ENCODE measurements at places on chromosomes 4 and X.

DNA sequence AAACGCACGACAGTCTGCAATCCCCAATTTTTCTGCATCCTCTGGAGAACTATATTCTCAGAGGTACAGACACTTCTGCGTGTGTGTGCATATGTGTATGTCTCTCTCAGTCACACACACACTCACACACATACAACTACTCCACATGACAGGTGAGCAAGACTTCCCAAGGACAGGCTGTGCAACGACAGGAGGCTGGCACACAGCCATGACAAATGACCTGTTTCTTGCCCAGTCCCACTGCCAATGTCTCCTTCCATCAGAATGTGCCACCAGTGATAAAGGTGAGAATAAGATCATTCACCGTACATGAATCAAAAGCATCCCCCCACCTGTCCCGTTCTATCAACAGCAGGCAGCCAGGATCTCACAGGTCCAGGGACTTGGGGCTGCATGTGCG is 52.4 kb downstream of the PPP2R2C start:
- DNase-seq: no peak

GRCh38 chr4:140149846-140150635 is 3.9 kb downstream of the MAML3 start:
- DNase-seq: peak; percentile 25

- DNase-seq: no peak
Measured at GRCh38 chrX:19752043-19752442, 135.4 kb downstream of the SH3KBP1 start.

DNA sequence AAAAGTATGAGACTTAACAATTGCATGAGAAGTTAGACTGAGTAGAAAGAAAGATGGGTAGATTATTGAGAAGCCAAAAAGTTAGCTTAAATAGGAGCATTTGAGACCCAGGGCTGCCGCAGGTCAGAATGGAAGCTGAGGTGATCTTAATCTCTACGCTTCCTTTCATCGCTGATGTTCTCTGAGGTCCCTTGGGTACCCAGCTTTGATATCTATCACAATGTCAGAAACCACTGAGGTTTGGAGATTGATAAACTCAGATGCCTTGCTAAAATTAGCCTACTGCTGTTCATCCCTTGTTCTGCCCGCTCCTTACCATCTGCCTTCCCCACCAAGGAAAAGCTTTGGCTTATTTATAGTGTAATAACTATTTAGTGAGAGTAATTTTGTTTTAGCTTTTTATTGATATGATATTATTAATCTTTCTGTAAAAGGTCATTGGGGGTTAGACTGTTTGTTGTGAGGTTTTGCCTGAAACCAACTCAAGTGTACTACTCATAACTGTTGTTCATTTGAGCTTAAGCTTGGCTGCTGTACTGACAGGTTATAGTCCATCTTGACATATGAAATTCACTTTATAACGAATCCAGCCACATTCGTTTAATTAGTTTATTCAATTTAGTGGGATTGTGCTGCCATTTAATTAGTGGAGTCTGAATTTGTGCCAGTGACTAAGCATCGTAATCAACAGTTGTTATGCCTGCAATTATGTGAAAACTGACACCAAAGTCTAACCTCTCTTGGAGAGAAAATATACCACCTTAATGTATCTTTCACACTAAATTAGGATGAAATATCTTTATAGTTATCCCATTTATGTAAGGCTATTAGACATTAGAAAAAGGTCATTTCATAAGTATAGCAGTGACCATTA is 15.1 kb downstream of the MCUB start:
- no peak for DNase-seq

GRCh38 chr4:176335421-176335820 is 15.7 kb downstream of the SPCS3 start:
- no peak for DNase-seq

DNA sequence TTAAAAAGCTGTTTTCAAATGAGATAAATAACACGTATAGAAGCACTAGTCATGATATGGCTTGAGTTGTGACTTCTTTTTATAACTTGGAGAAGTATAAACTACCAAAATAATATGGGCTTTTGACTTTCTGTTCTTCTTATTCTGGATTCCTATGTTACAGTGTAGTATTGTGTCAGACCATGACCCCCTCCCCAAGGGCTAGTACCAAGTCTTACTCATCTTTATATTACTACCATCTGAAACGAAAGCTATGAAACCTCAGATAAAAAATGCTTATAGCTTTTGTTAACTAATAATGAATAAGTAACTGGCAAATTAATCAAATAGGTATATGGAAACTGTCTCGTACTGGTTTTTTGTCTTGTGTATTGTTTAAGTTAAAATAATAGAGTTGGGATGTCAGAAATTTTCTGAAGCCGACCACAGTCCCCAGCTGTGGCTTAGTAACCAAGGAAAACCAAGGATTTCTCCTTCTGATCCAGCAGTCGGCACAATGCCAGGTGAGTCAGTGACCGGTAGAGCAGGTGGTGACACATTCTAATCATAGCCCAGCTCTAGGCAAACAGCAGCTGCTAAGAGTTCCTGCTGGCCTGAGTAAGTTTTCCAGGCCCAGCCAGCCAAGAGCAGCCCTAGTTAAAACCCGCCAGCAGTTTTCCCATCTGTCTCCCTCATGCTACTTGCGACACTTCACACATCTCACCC is 163.3 kb upstream of the PRDX4 start:
- DNase-seq: no peak

DNA sequence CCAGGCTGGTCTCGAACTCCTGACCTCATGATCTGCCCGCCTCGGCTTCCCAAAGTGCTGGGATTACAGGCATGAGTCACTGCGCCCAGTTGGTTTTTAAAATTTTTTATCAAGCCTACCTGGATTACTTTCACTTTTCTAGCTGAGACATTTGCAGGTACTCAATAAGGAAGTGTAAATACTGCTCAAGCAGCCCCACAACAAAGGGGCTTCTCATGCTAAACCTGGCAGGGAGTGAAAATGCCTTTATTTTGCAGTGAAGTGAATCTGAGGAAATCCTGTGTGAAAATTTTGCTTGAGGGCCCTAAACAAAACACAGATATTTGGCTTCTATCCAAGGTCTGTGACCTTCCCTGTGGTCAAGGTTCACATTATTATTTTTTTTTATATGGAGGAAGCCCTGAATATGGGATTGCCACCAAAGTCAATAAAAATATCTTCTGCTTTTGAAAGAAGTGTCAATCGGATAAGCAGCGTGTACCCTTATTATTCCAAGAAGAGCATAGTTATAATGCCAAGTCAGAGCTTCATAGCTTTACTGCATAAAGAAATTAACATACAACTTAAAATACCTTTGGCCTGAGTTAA is 481.0 kb downstream of the SH2D1A start:
- DNase-seq: no peak

GRCh38 chr4:76782837-76783236 is 115.1 kb downstream of the SOWAHB start:
- no peak for DNase-seq

GRCh38 chr4:114701491-114701890 is 102.9 kb downstream of the UGT8 start:
- no peak for DNase-seq

DNA sequence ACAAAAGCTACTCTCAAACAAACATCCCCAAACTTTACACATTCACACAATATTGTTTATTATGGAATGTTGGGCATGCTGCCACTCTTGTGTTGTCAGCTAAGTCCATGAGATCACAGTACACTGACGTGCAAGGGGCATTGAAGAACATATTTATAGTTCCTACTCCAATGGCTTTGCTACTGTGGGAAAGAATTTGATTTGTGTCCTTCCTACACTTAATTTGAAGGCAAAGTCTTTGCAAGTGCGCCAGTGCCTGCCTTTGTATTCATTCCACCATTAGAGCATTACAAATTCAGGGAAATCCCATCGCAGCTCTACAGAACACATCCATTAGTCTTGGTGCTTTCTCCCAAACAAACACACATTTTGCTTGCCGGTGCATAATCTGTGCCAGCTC is 45.4 kb upstream of the FTHL17 start:
- DNase-seq: no peak

DNA sequence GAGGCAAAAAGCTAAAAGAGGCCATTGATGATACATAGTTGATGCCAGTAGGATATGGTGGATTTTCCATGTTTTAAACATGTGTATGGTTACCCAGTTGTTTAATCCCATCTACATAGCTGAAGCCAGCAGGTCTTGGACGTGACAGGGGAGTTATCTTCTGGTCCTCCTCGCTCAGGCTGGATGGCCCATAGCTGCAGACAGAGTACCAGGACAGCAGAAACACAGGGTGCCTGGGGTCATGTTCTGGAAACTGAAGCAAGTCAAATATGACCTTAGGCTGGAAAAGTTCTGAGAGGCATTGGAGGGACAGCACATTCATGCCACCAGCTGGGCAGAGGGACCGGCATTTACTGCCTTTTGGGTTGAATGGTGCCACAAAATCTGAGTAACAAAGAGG is 118.0 kb upstream of the GPC4 start:
- DNase-seq: no peak

GRCh38 chr4:7511525-7511924 is 76.8 kb upstream of the PSAPL1 start:
- no peak for DNase-seq

- DNase-seq: no peak
Measured at GRCh38 chr4:161907590-161907955, 256.2 kb downstream of the FSTL5 start.

DNA sequence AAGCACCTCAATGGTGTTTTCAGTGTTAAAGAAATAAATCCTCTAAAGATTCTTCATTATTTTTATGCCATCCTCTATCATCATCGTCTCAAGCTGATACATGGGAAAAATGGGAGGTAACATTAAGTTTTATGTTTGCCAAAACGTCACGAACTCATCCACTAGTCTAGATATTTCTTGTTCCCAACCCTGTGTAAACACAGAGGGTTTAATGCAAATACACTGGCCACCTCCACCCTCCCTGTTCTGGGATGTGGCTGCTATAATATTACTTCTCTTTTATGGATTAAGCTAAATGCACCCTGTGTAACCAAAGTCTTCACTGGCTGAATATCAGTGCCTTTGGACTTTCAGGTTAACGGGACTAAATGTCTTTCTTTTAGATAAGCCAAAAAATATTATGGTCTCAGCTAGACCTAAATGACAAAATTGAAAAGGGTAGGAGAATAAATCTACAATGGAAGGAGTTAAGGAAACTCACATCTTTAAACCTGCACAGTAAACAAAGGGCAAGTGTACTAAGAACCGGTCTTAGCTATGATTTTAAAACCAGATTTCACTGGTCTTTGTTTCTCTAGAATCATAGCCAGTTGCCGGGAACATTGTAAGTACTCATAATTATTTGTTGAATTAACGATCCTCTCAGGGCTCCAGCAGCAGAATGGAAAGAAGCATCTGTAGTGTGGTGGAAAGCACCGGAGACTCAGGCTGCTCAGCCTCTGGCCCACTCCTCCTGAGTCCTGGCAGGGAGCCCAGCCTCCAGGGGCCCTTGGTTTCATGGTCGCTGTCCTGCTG is 103.5 kb upstream of the NOCT start:
- no peak for DNase-seq

DNA sequence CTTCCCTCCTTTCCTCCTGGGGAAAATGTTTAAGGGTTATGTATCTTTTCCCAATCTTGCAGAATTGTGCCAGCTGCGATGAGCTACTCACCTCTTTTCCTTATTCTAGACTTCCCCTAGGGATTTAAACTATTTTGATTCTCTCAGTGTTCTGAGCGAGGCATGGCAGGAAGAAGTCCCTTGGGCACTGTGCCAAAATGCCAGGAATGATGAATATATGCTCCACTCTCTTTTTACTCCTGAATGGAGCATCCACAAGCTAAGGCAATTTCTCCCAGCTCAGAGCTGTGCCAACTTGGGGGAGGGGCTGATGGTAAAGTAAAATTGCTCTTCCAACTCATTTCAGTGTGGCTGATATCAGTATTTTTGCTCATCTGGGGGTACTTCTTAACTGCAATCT is 4.0 kb upstream of the C4orf17 start:
- DNase-seq: no peak

DNA sequence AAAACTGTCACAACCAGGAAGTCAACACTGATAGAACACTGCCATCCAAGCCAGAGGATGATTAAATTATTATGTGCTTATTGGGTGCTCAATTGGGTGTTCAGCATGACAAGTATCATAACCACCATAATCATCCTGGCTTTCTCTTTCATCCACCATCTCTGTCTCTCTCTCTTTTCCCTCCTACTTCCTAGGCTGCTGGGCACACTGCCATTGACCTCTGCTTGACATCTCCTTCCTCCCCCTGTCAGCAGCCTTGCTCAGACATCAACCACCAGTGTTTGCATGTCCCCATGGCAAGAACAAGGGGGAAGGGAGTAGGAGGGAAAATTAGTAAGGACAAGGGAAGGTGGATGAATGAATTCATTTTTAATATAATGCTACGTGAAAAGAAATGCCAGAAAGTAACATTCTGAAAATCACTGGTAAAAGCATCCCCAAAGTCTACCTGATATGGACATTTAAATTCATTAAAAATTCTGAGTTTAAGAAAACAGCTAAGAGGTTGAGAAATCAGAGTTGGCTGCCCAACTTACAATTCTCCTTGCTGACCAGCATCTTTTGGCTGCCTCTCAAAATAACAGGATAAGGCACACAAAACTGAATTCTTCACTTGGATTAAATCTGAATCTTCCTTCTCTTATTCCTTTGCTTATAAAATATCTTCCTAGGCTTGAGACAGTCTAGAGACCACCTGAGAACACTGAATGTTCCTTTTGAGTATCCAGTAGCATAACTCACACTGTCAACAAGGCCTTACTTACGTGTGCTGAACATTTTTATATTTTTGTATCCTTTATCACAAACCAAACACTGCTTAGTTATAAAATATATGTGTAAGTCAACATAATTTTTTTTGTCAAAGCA is 48.5 kb downstream of the SNCA start:
- DNase-seq: no peak

- DNase-seq: no peak
Measured at GRCh38 chr4:70925899-70926635, 23.9 kb downstream of the MOB1B start.

DNA sequence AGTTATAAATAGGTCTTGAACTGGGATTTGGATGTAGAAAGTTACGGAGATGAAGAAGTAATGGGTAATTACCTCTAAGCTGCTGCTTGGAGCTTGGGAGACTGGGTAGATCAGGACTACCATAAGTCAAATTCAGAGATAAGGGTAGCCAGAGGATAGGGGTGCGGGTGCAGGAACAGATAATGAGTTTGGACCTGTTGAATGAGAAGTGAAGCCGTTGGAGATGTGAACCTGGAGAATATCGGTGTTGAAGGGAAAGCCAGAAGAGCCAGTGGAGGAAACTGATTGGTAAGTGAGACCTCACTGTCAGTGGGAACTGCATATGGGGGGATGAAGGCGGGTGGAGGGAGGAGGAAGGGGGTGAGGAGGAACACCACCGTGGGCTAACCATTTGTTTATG is 618 bp upstream of the FOXO4 start:
- no peak for DNase-seq

DNA sequence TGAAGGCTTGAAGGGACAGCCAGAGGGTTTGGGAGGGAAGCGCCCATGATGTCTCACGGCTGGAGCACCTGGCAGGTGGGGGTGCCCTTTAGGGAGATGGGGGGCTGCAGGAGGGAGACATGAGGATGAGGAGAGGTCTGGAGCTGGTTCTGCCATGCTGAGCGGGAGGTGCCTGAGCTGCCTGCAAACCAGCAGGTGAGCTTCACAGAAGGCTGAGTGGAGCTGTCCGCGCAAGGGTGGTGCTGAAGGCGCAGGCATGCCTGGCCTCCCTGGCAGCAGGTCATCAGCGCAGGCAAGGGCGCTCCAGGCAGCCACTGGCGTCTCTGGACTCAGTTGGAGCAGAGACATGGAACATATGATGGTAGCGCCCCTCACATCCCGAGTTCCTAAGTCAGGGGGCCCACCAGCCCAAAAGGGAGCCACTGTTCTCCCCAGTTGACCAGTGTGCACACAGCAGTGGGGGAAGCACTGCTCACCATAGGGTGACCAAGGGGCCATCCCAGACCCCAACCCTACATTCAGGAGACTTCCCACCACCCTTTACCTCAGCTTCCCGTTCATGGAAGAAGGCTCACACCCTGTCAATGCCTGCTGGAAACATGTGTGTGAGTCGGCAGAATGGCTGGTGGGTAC is 25.8 kb downstream of the ADRA2C start:
- no peak for DNase-seq

Measured in memory B cell (primary cell).